Jurkat, Clone E6-1 (cell line): ENCODE measurements at places on chromosomes 3 and 15.
A peak's percentile ranks its signal among the peaks of the same experiment; 100 is the strongest.

DNA sequence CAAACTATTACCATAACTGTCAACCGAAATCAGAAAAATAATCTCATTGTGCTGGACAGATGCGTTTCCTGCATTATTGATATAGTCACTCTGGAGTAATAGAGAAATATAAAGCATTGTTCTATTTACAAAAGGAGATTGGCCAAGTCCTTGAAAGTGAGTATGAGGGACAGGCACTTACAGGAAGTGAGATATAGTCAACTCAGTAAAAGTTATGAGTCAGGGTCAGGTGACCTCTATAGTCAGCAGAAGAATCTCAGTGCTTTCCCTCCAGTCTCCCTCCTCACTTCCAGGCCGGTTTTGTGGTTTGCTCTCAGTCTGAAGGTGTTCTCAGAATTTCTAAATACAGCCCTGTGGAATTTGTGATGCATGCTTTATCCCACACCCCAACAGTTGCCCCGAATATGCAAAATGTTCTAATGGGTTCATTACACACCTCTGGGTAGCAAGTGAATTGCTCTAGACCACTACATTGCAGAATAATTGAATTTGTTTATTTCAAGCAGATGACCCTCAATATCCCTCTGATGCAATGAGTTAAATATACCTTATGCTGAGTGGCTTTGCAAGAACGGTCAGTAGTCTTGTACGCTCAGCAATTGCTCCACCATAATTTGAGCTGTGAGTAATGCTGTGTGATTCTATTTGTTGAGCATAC lies 787.7 kb downstream of the MCTP2 start:
- no peak for DNase-seq

GRCh38 chr3:151228666-151229040 lies 25.6 kb upstream of the GPR171 start:
- no peak for DNase-seq

- DNase-seq = no peak
Observed at GRCh38 chr15:88262064-88262463, 5.5 kb upstream of the NTRK3 start.

GRCh38 chr15:77180757-77181156 lies 109.8 kb upstream of the TSPAN3 start:
- no peak for DNase-seq

GRCh38 chr15:49082960-49083359 lies 36.7 kb upstream of the SECISBP2L start:
- no peak for DNase-seq

- DNase-seq = no peak
Observed at GRCh38 chr3:50350213-50350526, 405 bp downstream of the NPRL2 start.

DNA sequence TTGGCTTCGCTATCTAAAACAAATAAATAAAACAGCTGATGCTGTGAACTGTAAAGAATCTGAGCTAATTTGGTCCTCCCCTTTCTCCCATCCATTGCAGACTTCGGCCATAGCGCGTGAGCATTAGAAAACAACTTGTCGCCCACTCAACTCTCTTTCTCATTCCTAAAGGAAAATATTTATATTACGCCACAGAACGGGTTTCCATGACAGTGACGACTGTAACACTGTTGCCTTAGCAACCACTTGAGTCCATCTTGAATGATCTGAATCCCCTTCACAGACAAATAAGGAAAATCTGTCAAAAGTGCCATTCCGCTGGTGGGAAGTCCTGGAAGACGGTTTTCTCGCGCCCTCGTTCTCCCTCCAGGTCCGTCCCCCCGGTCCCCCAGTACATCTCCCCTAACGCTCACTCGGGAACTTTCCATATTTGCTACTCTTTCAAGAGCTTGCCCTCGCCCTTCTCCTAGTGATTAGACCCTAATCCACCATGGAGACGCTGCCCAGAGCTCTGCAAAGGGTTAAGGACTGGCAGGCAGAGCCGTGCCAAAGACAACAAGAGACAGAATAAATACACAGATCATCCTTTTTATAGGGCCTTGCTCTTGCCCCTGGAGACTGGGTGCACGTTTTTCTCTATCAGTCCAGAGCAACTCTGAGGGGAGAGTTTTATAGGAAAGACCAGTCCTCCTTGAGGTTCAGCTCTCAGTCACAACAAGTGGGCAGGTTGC lies 50.5 kb downstream of the CRYGS start:
- DNase-seq = no peak

DNA sequence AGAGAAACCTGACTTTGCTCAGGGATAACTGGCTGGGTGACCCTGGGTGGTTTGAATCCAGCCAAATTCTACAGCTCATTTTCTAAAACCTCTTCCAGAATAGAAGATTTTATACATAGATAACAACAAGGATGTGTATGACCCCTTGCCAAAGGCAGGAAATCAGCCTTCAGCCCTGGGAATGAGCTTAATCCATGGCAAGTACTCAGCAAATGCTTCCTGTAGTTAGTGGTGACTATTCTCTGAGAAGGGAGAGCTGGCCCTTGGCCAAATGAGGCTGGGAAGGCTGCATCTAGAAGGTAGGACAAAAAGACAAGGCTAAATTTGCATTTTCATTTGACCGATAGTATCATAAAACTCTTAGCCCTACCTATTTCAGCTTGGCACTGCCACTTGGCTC lies 4.6 kb upstream of the HACD3 start:
- DNase-seq = no peak

DNA sequence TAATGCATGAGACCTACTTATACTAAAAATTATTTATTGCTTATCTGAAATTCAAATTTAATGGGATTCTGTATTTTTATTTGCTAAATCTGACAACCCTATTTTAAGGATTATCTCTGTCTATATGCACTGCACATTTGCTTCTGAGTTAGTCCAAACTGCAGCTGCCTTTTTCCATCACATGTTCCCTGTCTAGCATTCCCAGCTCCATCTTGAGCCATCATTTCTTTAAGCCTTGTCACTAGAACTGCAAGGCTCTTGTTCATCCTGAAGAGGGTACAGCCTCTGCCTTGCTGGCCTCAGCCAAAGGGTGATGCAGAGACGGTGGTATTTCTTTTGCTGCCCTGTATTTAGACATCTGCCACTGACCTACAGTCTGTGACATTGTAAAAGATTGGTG lies 125.8 kb upstream of the STT3B start:
- no peak for DNase-seq

DNA sequence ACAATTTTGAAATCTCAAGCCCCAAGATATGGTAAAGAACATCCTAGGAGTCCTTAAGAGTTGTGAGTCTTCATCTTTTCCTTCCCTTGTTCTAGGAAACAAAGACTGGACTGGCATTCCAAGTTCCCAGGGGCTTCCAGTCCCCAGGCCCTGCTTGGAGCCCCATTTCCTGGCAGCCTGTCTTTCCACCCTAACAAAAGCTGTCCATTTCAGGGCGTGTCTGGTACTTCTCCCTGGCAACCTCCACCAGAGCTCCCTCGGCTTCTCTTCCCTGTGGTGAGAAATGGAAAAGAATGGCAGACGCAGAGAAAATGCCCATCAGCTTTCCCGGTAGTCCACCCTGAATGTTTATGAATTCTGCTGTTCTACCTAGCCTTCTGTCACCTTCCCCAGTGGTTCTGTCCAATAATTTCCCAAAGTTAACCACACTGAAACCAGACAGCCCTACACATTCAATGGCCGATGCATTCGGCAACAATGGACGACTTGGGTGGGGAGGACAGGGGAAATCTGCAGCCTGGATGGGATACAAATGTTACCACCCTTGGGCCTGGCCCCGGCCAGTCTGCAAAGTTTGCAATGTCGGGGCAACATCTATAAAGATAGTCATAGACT lies 6.8 kb downstream of the RAB6B start:
- no peak for DNase-seq

DNA sequence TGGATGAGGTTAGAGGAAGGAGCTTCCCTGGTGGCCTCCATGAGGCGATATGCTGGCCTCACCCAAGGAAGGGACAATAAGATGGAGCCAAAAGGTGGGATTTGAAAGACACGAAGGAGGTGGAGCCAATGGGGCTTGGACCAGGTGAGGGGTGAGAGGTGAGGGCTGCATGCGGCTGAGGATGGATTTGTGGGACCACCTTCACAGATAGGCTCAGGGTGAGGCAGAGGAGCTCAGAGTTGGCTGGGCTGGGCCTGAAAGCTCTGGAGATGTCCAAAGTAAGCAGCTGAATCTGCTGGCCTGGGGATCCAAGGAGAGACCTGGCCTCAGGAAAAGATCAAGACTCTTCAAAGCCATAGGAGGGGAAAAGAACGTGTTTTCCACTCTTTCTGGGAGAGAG lies 49.8 kb downstream of the EXOG start:
- no peak for DNase-seq

GRCh38 chr3:46013316-46014094 lies 13.8 kb downstream of the XCR1 start:
- no peak for DNase-seq

GRCh38 chr15:29312387-29312786 lies 42.8 kb upstream of the NSMCE3 start:
- DNase-seq = no peak

DNA sequence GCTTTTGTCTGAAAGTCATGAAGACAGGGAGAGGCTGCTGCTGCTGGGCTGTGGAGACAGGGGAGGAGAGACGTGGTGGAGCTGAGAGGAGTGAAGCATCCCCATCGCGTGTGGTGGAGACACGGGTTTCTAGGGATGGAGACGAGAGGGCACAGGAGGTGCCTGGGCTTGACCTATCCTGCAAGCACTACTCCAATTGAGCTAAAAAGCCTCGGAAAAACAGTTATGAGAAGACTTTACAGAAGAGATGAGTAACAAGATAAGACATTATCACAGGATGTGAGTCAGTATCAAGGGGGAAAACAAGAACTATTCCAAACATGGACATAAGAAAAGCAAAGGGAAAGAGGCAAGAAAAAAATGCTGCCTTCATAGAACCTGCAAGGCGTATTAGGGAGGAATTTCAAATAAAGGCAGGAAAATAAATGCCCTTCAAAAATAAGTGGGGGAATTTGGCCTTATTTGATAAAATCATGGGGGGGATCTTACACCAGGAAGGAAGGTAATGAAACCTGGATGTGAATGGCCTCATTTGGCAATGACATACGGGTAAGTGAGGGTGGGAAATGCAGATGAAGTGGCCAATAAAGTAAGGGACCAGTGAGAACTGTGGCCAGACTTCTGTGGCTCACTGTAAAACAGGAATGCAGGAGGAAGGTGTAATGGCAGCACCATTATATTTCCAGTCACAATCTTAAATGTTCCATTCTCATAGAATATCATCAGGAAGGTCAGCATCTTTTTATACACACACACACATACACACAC lies 97.9 kb downstream of the PLD1 start:
- no peak for DNase-seq

GRCh38 chr15:60679256-60679655 lies 200.3 kb upstream of the ICE2 start:
- DNase-seq = no peak

- DNase-seq = peak; percentile 25
Observed at GRCh38 chr15:87604857-87605446, 651.6 kb downstream of the NTRK3 start.
